Eye (tissue), 1 donor: ENCODE measurements at places on chromosomes 5 and 9.

- no peak for DNase-seq
These were observed 43.8 kb upstream of the GFPT2 start for GRCh38 chr5:180396926-180397325.

GRCh38 chr5:53041071-53041692, 52.0 kb downstream of the ITGA2 start:
- no peak for DNase-seq

DNA sequence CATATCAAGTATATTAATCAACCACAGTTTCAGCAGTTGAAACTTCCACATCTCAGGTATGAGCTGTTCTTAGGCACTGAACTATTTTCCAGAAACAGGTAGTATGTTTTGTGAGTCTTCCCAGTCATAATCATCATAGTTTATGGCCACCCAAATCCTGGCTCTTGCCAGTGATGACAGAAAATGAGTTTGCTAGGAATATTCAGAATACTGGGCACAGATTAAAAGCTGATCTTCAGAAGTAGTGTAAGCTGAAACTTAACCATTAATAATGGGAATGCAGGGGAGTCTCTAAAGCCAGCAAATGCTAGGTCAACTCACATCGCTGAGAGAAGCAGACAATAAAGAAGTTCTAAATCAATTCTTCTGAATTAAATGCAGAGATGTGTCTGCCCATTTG, 64.5 kb downstream of the PLPP1 start:
- DNase-seq, result no peak

DNA sequence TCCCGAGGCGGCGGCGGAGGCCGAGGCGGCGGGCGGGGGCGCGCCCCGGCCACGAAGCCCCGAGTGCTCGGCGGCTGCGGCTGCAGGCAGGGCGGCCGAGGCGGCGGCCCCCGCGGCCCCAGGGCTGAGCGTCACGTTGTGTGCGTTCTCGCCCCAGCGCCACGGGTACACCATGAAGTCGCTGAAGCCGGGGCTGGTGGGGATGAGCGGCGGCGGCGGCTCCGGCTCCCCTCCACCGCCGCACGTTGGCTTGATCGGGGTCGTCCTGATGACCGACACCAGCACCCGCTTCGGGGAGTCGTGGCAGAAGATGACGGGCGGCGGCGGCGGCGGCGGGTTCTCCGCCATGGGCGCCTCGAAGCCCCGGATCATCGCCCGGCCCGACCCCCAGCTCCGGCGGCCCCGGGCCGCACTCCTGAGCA, 498 bp downstream of the ZNF367 start:
- no peak for DNase-seq

GRCh38 chr5:14081791-14082190, 61.4 kb upstream of the TRIO start:
- DNase-seq, result no peak

GRCh38 chr9:77575785-77576184, 72.3 kb downstream of the GNA14 start:
- DNase-seq, result peak; percentile 75

DNA sequence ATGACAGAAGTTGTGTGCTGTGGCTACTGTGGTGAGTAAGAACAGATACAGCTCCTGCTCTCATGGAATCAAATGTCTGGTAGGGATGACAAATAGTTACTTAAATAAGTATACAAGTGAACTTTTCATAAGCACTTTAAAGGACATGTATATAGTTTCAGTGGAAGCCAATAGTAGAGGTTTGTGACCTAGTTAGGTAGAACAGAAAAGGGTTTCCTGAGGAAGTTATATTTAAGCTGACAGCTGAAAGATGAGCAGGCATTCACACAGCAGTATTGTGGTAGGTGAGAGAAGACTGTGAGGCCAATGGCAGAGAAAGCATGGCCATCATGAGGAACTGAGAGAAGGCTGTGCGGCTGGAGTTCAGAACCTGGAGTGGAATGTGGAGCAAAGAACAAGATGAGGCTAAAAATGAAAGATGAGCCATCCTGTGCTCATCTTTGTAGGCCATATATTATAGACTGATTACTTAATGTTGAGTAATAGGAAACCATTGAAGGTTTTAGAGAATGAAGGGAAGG, 15.4 kb downstream of the FAM174A start:
- DNase-seq, result no peak

DNA sequence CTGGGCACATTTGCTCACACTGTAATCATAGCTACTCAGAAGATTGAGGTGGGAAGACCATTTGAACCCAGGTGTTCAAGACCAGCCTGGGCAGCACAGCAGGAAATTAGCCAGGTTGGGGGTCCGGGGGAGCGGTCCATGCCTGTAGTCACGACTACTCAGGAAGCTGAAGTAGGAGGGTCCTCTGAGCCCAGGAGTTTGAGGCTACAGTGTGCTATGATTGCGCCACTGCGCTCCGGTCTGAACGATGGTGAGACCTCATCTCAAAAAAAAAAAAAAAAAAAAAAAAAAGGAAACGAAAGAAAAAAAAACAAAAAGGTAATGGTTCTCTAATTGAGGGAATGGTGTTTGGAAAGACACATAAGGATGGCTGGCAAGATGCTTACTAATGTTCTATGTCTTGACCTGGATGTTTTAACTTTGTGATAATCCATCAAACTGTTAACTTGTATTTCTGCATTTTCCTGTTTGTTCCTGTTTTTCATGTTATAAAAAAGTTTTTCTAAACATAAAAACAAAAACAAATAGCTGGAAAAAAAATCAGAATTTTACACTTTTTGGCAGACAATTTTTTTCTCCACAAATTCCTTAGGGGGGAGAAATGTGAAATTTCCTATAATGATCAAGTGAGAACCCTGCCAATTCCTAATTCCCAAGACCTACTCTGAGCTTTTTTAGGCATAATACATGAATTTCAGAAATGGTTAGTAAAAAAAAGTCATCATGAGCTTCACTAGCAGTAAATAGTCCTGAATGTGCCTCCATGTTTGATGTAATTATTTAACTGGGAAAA, 96.9 kb downstream of the DENND1A start:
- DNase-seq, result no peak

DNA sequence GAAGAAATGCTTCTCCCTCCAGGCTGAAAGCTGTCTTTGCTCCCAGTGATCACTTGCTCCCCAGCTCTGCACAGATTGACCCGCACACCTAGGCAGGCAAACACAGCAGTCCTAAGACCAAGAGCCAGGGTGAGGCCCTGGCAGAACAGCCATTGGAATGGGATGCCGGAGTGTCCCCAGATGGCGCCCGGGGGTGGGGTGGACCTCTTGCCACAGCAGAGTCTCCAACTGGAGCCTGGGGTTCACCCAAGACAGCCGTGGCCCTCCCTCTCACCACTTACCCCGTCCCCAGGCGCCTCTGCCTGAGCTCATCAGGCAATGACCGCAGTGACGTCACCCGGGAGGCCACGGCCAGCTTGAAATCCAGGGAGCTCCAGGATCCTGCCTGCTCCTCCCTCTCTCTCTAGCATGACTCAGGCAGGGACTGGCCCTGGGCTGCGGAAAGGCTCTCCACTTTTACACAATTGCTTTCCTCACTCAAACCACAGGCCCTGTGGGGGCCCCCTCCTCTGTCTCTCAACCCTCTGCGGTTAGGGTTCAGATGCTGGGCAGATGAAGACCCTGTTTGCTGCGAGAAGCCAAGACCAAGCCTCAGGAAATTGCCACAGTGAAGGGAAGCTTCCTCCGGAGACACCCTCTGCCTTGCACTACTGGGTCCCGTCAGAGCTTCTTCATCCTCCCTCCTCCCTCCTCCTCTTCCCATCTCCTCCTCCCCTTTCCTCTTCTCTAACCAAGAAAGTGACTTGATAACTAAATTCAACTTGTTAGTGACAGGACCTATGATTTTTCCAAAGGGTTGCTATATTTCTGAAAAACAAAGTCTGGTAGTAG, 24.3 kb upstream of the PTGES start:
- peak; percentile 88 for DNase-seq

GRCh38 chr9:27278374-27278773, 18.6 kb downstream of the EQTN start:
- no peak for DNase-seq

DNA sequence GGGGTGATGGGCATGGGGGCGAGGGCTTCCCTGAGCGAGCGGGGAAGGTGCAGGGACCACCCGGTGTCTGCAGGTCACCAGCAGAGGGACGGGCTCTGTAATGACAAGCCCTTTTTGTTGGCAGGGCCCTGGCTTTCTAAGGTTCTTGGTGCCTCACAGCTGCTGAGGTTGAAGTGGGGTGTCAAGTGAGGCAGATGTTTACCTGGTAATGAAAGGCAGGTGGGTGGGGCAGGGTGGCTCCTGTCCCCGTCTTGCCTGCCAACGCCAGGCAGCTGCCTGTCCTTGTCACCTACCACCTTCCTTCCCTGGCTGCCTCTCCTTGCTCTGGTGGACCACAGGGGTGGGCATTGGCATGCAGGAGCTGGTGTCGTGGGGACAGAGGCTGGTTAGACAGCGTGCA, 41.0 kb upstream of the SEMA4D start:
- DNase-seq, result no peak

- DNase-seq, result no peak
These were observed 156.7 kb upstream of the TLX3 start for GRCh38 chr5:171152382-171152781.

- DNase-seq, result no peak
These were observed 198.7 kb downstream of the GAPVD1 start for GRCh38 chr9:125460346-125460745.

DNA sequence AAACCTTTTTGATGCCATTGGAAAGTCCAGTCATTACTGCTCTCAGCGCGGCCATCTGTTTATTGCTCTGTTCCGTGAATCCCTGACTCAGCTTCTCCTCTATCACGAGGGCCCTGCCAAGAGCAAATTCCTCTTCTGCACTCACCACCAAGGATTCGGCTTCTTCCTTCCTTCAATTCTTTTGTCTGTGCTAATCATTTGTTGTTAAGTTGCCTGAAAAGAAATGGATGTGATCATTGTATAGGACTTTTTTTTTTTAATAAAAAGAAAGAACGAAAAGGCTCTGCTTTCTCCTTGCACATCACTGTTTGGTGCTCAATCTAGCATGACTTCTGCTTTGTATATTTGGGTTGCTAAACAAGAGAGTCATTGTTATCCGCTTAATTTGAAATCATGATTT, 128.7 kb upstream of the PIK3R1 start:
- peak; percentile 50 for DNase-seq

GRCh38 chr9:123614306-123615263, 258.6 kb downstream of the CRB2 start:
- no peak for DNase-seq

GRCh38 chr9:97412626-97413385, 910 bp downstream of the TDRD7 start:
- DNase-seq, result no peak

DNA sequence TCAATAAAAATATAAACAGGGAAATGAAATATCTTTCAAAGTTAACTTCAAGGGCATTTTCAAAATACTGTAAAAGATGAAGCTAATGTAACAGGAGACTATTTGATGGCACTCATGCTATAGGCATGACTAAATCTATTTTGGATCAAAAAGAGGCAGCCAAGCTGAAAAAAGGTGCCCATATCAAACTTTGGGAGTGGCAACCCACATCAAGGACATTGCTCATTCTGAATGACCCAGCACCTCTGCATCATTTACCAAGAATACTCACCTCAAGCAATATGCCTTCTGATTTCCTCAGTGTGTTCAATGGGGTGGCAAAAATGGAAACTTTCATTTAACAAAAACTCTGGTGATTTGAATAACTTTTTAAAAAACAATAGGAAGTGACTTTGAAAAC, 853.3 kb downstream of the TLE1 start:
- no peak for DNase-seq

DNA sequence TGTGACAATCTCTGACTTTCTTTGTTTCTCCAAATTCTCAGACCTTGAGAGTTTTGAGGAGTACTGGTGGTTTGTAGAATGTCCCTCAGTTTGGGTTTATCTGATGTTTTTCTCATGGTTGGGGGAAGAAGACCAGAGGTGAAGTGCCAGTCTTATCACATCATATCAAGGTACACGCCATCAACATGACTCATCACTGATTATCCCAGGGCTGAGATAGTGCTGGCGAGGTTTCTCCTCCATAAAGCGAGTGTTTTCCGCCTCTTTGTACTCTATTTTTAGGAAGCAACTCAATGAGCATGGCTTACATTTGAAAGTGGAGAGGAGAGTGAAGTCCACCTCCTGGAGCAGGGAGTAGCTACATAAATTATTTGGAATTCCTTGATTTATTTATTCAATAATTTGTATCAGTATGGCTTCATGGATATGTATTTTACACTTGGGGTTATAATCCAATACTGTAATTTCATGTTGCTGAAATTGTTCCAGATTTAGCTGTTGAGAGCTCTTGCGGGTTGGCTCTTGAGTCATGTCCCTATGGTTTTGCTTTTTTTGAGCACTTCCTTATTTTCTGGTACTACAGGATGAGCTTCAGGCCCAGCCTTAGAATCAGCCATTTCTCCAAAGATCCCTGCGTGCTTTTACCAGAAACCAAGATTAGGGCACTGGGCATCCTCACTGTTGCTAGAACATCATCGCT, 23.9 kb downstream of the DCANP1 start:
- DNase-seq, result no peak

DNA sequence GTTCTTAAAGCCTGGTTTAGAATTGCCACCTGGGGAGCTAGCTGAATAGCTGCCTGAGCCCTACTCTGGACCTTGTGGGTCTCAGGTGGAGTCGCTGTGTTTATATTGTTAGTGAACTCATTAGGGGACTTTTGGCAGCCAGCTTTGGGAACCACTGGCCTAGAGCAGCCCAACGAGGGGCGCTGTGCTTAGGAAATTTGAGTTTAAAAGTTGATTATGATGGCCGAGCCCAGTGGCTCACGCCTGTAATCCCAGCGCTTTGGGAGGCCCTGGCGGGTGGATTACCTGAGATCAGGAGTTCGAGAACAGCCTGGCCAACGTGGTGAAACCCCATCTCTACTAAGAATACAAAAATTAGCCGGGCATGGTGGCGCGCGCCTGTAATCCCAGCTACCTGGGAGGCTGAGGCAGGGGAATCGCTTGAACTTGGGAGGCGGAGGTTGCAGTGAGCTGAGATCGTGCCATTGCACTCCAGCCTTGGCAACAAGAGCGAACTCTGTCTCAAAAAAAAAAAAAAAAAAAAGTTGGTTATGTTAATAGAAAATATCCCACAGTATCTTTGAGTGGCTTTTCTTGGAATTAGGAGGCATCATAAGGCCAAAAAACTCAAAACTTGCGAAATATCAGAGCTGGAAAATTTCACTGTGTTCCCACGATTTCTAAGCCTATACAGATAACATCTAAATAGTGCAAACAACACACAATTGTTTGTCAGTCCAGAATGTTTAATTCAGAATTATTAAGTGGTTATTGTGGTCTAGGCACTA, 809 bp downstream of the MCCC2 start:
- DNase-seq, result no peak

DNA sequence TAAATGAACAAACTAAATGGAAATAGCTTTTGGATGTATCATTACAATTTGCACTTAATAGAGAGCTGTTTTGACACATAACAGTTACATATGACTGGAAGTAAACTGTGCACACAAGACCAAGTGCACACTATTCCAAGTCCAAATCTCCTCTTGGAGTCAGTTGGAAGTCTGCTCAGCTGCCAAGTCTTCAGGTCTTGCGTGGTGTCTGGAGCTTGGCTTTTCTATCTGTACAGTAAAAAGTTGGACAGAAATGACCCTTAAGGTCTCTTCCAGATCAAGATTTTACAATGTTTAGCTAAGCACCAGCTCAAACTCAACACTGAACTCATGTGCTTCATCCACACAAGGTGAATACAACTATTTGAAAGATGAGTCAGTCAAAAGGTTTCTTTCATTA, 456.9 kb downstream of the RASEF start:
- DNase-seq, result no peak
